ENCODE measurements at places on chromosomes 12 and 14.

- DNase-seq, result no peak
Measured at GRCh38 chr12:48978291-48978740, at the start of gene WNT1. Gene WNT1 (plus strand): TSS chr12:48978322. CDS start chr12:48978651, 329 bp downstream.

- DNase-seq, result no peak
Measured at GRCh38 chr14:89466484-89466883, 49.5 kb upstream of the FOXN3 start.

DNA sequence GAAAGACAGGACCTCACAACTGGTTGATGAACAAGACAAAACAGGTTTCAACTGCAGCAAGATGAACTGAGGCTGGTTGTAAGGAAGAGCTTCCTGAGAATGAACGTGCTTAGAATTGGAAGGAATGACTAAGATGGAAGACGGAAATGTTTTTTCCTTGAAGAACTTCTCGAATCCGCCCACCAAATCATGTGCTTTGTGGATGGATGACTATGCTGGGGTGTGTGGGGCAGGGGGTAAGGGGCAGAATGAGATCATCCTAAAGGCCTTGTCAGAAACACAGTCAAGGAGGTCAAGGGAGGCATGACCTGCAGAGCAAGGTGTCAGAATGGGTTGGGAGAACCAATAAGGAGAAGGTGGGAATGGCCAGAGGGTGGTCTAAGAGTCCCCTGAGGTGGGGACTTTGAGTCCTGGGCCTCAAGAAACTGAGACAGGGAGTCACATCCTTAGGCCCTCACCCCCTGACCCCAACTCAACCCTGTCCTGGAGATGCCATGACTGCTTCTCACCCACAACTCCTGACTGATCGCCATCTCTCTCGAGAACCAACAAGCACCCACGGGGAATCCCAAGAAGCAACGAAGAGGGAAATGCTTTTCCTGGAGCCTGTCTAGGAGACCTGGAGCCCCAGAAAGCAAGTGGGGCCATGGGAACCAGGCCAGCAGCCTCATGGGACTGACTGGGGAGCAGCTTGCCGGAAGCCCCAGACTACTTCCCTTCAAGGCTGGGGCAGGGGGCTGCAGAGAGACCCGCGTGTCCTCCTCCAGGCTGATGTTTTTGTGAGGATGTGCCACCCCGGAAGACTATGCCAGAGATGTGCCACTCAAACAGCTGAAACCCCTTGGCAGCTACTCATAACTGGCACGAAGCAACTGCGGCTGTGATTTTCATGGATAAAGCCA, 84.0 kb downstream of the ACTN1 start:
- no peak for DNase-seq

GRCh38 chr14:77148510-77149231, 7.1 kb upstream of the ZDHHC22 start:
- no peak for DNase-seq

All from T-helper 2 cell (primary cell).